EH (cell line): ENCODE measurements at places on chromosomes 1 and 21.

- no peak for DNase-seq
Measured at GRCh38 chr1:94269921-94270320, 32.5 kb upstream of the ARHGAP29 start.

DNA sequence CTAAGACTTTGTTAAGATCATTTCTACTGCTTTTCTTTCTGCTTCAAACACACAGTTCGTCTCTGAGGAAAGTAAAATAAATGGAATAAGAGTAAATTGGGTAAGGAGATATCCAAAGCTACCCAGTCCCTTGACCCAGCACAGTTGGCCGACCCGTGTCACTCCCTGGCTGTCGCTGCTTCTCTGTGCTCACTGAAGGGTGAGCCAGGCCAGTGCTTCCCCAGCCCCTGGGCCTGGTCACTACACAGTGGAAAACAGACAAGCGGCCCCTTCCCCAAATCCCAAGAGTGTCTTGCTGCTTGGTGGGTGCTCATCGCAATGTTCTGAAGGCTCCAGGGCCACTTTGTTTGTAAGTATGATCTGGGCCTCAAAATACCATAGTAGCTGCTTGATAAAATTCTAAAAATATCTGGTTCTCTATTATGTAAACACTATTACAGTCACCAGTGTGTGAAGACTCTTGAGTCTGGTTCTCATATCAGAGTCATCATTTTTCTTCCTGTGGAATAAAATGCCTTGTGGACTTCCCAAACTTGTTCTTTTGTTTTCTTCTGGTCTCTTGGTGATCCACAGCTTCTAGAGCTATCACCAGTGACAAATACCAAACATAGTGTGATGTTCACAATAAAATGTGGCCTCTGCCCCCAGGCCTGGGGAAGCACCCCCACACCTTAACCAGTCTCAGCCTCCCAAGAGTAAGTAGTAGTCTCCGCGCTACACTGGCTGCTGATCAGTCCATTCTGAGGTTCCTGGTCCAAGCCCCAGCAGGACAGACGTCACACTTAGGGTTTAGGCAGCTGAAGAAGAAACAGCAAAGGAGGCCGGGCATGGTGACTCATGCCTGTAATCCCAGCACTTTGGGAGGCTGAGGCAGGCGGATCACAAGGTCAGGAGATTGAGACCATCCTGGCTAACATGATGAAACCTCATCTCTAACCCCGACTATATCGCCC is 106.2 kb downstream of the DHRS3 start:
- DNase-seq: peak; percentile 76

DNA sequence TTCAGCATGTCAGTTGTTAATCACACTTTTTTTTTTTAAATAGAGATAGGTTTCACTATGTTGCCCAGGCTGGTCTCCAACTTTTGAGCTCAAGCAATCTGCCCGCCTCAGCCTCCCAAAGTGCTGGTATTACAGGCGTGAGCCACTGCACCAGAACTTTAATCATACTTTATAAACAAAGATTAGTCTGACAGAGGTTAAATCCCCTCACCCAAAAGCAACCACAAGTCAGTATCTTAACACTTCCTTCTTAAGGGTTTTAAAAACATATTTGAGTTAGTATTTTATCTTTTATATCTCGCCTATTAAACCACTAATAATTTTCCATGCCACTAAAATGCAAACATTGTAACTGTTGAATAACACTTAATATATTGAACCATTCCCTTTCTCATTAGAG is 70.2 kb downstream of the COP1 start:
- no peak for DNase-seq

DNA sequence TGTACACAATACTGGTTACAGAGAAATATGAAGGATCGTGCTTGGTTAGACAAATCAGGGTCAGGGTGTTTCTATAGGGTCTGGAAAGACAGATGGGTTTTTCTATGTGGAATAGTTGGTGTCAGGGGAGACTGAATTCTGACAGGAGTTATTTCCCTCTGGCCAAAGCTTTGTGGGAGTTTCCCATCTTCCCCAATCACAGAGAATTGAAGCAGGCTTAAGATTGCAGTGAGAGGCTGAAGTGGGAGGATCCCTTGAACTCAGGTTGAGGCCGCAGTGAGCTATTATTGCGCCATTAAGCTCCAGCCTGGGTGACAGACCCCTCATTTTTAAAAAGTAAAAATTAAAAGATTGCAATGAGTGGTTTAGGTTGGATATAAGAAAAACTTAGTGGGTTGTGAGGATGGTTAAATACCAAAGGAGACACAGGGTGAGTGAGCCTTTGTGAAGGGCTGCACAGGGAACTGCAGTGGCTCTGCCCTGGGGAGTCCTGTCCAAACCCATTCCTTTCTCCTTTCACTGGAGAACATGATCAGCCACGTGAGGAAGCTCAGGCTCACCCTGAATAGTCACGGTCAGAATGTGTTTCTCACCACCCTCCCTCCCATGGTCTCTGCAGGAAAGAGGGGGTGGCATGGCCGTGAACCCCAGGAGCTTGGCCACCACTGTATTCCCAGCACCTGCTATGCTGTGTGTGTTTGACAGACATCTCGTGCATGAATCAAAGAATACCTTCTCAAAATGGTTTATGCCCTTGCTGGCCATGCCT is 101.2 kb downstream of the INTS7 start:
- DNase-seq: no peak

- DNase-seq: no peak
Measured at GRCh38 chr1:246176126-246177024, 330.7 kb downstream of the SMYD3 start.

- DNase-seq: peak; percentile 97
Measured at GRCh38 chr1:220962031-220962751, 82.9 kb downstream of the HLX start.

GRCh38 chr1:66012106-66012784 is 219.6 kb downstream of the PDE4B start:
- DNase-seq: peak; percentile 7

DNA sequence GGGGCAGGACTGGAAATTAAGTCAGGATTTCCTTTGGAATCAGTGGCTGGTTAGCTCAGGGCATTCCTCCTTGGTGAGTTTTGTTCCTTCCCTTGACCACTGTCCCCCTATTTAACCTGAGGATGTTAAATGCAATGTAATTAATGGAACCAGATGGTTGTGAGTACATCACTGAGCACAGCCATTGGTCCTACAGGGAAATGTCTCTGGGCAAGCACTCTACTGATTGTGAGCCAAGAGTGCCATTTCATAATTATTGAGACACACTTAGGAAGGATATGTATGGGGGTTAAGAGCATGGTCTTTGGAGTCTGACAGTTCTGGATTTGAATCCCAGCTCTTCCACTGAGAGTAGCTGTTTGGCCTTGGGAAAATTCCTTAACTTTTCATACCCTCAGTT is 74.4 kb downstream of the SPAG17 start:
- DNase-seq: no peak

DNA sequence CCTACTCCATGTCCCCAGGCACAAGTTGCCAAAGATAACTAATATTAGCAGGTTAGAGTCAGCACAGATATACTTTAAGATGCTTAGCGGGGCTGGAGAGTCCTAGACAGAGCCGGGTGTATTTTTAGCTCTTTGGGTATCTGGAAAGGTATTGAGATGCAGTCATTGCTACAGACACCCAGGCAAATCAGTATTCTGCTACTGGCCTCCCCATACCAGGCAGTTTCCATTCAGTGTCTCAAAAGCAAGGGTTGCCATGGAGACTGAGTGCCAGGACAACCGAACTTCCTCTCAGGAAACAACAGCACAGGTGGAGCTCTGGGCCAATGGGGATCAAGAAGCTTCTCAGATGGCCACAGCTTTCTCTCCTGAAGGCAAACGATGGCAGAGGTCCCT is 45.3 kb downstream of the KCNC4 start:
- DNase-seq: no peak

DNA sequence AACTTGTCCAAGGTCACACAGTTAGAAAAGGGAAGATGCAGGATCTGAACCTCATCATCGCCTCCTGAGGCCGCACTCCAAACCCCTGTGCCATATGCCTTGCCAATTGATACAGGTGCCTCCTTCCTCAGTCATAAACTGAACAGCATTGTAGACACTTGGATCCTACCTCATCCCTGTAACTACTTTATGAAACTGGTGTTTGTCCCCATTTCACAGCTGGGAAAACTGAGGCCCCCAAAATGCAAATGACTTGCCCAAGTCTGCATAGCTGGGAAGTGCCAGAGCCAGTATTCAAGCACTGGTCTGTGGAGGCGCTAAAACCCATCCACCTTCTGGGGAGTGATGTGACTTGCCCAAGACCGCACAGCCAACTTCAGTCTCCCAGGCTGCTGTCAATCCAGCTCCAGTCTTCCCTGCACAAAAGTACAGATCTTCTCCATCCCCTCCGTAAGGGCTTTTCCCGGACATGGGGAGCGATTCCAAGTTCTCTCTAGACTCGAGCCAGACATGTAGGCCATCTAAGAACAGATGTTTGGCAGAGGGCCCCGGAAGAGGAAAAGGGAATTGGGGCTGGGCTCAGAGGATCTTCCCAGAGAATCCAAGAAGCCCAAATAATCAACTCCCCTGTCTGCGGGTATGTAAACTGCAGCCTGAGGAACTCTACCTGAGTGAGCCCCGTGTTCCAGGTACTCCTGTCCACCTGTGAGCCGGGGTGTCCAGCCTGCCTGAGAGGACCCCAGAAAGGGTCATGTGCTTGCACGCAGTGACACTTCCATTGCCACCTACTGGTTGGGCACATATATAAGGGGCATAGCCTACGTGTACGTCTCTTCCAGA is 60.5 kb downstream of the SYT2 start:
- no peak for DNase-seq

GRCh38 chr21:42214081-42214750 is 4.7 kb upstream of the ABCG1 start:
- DNase-seq: no peak

DNA sequence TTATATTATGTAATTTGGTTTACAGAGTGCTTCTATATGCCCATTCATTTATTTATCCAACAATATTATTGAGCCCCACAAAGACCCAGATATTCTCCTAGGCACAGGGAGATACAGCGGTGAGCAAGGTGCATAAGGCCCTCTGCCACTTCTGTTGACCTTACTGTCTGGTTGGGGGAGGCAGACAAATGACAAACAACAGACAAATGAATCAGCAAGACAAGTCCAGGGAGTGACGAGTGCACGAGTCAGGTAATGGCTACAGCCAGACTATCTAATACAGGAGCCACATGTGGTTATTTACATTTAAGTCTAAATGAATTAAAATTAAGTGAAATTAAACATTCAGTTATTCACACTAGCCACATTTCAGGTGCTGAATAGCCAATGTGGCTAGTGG is 22.0 kb upstream of the BCAR3 start:
- DNase-seq: no peak

GRCh38 chr1:61533546-61533945 is 191.4 kb downstream of the TM2D1 start:
- DNase-seq: no peak

DNA sequence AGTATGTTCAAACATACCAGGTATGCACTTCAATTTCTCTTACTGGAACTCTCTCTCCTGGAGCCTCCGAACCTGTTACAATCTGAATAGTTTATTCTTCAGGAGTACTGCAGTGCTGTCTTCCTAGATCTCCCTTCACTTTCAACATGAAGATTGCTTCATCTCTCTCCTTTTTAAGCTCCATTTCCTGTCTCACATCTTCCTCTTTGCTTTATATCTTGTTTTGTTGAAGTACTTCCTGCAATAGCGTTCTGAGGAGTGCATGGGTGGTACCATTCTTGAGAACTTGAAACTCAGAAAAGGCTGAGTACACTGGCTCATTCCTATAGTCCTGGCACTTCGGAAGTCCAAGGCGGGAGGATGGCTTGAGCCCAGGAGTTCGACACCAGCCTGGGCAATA is 15.7 kb upstream of the C1orf146 start:
- DNase-seq: no peak

- no peak for DNase-seq
Measured at GRCh38 chr1:6950001-6950765, 164.9 kb downstream of the CAMTA1 start.

DNA sequence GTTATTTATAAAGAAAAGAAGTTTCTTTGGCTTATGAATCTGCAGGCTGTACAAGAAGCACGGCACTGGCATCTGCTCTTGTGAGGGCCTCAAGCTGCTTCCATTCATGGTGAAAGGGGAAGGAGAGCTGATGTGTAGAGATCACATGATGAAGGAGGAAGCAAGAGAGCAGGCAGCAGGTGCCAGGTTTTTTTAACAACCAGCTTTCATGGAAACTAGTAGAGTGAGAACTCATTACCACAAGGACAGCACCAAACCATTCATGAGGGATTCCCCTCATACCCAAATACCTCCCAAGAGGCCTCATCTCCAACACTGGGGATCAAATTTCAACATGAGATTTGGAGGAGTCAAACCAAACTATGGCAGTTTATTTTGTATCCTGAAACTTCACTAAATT is 85.8 kb upstream of the CAMK1G start:
- DNase-seq: no peak

DNA sequence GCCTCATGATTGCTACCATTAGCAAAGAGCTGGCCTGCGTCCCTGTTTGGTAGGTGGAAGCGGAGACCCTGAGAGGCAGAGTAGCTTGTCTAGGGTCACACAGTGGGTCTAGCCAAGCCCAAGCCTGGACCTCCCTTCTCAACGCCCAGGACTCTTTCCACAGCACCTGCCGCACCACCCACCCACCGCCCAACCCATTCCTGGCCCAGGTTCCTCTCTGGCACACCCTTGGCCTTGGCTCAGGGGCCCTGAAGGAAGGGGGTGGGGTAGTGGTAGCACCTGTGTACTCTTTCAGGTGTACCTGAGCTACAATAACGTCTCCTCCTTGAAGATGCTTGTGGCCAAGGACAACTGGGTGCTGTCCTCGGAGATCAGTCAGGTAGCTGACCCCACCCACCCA is 19.3 kb downstream of the FAM151A start:
- DNase-seq: no peak

DNA sequence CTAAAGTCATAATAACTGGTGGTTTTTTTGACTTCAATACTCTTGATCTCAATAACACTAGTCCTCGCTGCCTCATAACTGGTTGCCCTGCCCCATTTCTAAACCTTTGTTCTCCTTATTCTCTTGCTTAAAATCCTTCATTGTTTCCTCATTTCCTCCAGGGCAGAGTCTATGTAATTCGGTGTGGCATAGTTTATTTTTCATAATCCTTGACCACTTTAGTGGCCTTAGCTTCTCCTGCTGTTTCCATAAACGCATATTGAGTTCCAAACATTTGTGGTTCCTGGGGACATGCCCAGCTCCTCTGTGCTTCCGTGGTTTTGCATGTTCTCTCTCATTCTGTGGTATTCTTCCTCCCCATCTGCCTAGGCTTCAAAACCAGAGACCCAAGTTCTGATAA is 19.0 kb upstream of the TLCD4 start:
- peak; percentile 23 for DNase-seq

DNA sequence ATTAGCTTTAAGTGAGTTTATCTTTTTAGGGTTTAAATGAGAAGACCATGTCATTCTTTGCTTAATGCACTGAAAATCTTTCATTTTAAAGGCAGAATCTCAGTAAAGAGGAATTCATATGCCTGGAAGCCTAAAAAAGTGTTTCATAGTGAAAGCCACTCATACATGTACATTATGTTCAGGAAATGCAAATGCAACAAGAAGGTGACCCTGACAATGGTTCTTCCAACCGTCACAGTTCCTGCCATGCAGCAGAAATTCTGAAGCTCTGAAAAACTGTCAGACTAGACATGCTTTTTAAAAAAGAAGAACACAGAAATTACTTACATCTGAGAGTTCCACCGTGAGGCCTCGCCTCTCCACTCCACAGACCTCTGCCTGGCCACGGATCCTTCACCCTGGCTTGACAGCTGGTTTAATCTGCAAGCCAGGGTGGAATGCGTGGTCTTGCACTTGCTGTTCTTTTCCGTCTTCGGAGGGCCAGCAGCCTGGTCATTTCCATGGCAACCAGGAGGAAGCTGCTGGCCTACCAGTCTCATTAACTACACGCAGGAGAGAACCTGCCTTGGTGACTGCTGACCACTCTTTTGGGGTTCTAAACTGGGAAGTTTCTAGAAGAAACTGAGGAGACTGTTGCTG is 41.8 kb upstream of the PAXBP1 start:
- DNase-seq: no peak

- DNase-seq: no peak
Measured at GRCh38 chr1:47660622-47661021, 222.8 kb downstream of the FOXD2 start.
